SK-N-DZ (cell line): ENCODE measurements at places on chromosomes 13 and 19.

DNA sequence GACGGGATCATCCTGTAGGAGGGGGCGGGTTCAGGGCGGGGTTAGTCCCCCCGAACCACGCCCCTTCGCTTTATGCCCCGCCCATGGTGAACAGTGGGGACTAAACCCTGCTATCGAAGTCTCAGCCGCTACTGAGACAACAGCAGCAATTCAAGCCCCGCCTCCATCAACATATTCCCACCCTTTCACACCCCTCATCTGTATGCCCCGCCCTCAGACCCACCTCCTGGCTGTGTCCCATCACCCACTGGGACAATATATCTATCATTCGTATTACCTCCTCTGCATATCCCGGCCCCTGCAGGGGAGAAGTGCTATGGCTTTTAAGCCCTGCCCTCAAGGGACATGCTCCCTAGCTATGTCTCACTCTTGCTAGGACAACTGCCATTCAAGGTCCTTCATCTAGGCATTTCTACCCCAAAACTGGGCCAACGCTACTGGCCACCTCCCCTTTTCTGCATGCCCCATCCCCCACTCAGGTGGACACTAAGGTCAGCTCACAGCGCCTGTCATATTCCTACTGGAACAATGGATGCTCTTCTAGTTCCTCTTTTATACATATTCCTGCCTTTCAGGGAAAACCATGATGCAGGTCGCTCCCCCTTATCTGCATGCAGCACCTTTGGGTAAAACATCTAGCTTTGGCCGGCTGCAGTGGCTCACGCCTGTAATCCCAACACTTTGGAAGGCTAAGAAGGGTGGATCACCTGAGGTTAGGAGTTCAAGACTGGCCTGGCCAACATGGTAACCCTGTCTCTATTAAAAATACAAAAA is 11.9 kb downstream of the LRFN1 start:
- DNase-seq, result no peak

GRCh38 chr13:75296641-75297040 is 185.3 kb downstream of the TBC1D4 start:
- no peak for DNase-seq

DNA sequence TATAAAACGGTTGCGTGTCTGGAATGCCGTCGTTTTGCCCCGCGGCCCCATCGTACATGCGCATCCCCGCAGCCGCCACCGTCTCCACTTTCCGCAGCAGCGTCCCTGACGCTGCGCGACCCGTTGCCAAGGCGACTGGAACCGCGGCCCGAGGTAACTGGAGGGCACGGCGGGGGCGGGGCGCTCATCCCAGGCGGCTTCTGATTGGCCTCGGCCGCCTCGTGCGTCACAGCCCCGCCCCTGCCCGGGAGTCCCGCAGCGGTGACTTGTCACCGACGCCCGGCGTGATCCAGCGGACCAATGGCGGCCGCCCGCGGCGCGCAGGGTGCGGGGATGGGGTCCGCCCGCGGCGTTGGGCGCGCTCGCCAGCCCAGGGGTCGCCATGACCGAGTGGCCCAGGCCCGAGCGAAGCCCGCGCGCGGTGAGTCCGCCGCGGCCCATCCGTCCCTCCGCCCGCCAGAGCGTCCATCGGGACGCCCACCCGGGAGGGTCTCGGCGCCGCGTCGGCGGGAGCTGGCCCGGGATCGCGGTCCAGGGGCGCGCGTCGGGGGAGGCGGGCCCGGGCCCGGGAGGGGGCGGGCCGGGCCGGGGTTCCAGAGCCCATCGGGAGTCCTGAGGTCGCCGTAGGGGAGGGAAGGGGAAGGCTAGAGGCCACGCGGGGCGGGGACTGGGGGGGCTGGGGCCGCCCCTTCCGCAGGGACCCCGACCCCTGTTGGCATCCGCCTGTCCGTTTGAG is at the start of gene ZSCAN1:
Gene ZSCAN1, plus strand, starts transcription at position 285 of the 736 bp plus-strand sequence. CDS start 3,812 bp downstream, outside the sequence.
- peak; percentile 82 for DNase-seq

- no peak for DNase-seq
Measured at GRCh38 chr13:112968380-112968909, 569 bp upstream of the MCF2L start.

- no peak for DNase-seq
Measured at GRCh38 chr13:99308471-99309087, 1.4 kb upstream of the GPR183 start.

- no peak for DNase-seq
Measured at GRCh38 chr19:16605553-16605994, 22.4 kb downstream of the MED26 start.

DNA sequence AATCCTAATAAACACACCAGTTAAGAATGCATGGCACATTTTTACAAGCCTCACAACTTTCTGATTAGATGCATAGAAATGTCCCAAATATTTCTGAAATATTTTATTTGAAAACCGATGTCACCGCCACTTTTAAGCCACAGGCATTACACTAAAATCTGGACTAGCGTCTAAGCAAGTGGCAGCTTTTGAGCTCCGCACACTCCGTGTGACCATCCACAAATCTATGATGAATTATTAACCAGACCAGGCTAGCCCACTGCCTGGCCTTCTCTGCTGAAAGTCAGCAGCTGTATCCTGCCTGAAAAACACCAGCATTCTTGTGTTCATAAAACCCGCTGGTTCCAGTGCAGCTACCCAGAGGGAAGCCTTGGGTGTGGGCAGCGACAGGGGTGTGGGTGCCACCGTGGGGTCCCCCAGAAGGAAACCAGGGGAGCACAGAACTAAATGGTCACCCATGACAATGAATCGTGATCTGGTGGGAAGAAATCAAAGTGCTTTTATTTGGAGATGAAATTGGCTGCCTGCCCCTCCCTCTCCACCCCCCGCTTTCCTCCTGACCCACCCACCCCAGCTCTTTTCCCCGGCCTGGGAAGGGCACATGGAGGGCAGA is 13.8 kb downstream of the RASA3 start:
- no peak for DNase-seq

- DNase-seq, result no peak
Measured at GRCh38 chr13:23963947-23964346, 66.6 kb upstream of the C1QTNF9B start.

GRCh38 chr13:41384749-41385503 is 72.4 kb upstream of the RGCC start:
- DNase-seq, result no peak

- DNase-seq, result no peak
Measured at GRCh38 chr13:48221686-48222187, 11.3 kb upstream of the ITM2B start.

GRCh38 chr13:109251956-109252355 is 534.4 kb downstream of the IRS2 start:
- no peak for DNase-seq
